ENCODE measurements at places on chromosomes 3 and 15.

- DNase-seq, result no peak
Observed at GRCh38 chr3:171607452-171607851, 147.2 kb upstream of the TNIK start.

DNA sequence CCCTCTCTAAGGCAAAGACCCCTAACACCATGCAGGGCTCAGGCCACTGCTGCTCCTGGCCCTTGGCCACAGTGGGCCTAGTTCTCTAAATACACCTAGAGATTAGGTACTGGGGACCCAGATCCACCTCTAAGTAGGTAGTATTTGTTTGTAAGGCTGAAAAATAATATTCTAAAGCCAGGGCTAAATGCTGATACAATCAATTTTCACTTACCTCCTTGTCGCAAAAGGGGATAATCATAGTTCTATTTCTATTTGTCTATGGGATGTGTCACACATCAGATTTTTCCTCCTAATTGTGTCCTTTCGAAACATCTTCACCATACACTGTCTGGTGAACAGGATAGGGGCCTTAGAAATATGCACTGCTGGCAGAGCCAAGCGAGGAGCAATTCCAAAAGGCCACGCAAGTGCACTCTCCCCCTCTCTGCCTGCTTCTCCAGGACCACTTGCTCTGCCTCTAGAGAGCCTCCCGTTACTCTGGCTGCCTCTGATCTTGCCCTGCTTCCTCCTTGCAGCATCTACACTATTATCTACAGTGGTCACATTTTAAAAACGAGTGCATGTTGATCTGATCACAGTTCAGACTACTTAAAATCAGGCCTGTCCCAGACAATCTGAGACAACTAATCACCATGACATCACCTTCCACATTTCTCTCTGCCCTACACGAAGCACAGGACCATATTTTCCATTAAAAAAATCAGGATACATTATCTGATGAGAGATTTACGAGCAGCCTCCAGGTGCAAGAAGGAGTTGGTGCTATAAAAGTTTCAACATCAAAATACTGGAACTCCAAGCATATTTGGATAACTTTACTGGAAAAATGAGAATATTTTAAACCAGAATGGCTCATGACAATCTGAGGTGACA, 115.4 kb downstream of the MYLK start:
- DNase-seq, result no peak

GRCh38 chr3:72791161-72791560, 57.1 kb downstream of the SHQ1 start:
- no peak for DNase-seq

DNA sequence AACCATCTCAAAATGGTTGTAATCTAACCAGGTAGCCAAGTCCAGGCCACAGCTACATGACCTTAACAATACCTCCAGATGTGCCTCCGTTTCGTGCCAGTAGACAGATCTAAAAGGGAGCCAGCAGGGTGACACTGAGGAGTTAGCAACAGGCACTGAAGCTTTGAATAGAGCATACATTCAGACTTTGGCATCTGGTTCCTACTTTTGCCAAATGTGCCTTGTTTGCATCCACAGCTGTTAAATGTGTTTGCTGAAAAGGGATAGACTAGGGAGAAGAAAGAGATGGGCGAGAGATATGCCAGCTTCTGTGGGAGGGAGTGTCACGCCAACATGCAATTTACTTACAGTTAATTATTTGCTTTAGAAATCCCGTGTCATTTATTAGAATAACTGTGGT, 1433.9 kb upstream of the CADM2 start:
- no peak for DNase-seq

- DNase-seq, result peak; percentile 82
Observed at GRCh38 chr3:58608648-58609047, 31.5 kb upstream of the FAM107A start.

DNA sequence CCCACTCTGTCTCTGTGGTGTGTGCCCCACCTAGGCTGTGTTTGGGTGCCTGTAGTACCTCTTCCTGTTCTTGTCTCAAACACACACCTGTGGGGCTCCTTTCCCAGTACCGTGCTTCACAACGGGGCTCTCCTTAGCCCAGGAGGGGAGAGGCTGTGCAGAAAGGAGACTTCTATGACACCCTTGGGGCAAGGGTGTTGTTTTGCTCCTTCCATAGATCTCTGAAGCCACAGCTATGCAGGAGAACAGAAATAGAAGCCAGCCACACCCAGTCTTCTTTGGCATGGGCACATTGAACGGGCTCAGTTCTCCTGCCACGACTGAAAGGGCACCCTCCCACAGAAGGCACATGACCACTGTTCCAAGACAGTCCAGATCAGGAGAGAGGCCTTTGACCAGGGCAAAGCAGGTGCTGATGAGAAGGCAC, 74.3 kb downstream of the LIPC start:
- no peak for DNase-seq

- no peak for DNase-seq
Observed at GRCh38 chr15:28169366-28169765, 70.3 kb upstream of the OCA2 start.

DNA sequence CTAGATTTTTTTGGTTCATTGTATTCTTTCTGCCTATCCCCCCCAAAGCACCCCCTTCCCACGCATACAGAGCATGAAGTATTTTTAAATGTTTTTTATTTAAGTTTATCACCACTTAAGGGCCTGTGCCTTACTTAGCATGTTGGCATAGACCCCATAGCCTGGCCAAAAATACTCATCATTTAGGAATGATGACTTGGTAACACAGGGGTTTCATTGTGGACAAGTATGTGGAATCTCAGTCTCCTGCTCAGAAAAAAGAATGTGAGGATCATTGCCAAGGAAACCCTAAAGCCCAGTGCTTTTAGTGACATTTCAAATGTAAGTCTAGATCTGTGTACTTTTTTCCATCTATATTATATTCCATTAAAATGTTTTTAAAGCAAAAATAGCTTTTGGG, 146.3 kb downstream of the ALCAM start:
- no peak for DNase-seq

- DNase-seq, result no peak
Observed at GRCh38 chr3:61118830-61119229, 132.4 kb downstream of the FHIT start.

DNA sequence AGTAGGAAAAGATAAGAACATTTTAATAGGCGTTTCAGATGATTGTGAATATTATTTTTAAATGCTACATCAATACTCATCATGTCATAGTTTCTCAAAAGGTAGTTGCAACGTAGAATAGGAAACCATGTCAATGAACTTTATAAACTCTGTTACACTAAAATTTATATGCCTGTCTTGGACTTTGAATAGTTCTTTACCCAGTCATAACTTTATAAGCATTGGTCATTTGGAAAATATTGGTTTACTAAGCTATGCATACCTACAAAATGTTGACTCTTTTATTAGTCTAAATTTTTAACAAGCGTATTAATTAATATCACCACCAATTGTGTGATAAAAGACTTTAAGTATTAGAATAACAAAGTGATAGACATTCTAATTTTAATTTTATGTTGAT, 293.5 kb downstream of the CGGBP1 start:
- no peak for DNase-seq

GRCh38 chr3:194373899-194374298, 4.4 kb upstream of the LRRC15 start:
- peak; percentile 15 for DNase-seq

DNA sequence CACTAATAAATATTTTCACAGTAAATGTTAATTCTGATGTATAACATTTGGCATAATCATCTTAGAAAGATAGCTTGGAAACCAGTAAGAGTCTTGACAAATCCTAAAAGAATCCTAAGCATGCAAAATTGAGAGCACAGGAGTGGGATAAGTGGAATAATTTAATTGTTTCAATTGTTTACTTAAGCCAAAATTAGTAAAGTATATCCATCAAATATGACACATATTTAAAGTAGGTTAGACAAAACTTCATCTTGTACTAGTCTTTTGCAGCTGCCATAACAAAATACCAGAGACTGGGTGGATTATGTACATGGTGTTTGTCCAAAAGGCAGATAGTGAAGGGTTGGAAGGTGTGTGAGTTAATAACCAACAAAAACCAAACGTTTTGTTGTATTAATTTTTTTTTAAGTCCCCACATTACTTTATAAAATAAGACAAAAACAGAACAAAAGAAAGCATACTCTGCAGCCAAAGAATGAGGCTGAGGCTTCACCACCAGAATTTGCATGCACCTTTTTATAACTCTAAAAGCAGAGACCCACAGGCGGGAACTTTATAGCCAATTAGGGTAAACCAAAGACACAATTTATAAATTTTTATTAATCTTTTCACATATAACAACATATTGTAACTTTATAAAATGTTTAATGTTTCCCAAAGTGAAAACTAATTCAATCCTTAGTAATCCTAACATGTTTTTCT, 41.9 kb upstream of the CD200R1L start:
- no peak for DNase-seq

DNA sequence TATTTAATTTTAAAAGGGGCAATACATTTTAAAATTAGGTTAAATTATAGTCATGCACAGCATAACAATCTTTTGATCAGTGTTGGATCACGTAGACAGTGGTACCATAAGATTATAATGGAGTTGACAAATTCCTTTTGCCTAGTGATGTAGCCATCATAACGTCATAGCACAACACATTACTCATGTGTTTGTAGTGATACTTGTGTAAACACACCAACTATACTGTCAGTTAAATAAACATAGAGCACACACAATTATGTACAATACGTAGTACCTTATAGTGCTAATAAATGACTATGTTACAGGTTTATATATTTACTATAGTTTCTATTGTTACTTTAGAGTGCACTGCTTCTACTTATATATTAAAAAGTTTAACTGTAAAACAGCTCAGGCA, 31.2 kb downstream of the FOXB1 start:
- no peak for DNase-seq
